ENCODE measurements at places on chromosomes 11 and 22.

DNA sequence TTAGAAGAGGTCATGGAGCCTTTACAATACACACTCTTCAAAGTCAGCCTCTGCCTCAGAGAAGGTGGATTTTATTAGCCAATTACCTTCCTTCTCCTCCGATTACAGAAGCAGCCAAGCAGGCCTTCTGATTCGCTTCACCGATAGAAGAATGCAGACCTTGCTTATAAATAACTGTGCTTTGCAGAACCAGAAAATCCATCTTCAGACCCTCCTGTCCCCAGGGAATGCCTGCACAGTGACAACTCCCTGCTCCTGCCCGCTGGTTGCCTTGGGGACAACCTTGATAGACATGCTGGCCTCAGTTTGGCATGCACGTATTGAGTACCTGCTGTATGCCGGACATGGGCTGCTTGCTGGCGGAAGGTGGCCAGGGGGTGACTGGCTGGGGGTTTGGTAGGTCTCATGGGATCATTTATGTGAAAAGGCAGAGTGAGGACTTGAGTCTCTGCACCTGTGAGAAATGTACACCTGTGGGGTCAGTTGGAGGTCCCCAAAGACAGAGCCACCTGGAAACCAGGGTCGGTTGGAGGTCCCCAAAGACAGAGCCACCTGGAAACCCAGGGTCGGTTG lies 1238.7 kb downstream of the BRD1 start:
- DNase-seq, result no peak

DNA sequence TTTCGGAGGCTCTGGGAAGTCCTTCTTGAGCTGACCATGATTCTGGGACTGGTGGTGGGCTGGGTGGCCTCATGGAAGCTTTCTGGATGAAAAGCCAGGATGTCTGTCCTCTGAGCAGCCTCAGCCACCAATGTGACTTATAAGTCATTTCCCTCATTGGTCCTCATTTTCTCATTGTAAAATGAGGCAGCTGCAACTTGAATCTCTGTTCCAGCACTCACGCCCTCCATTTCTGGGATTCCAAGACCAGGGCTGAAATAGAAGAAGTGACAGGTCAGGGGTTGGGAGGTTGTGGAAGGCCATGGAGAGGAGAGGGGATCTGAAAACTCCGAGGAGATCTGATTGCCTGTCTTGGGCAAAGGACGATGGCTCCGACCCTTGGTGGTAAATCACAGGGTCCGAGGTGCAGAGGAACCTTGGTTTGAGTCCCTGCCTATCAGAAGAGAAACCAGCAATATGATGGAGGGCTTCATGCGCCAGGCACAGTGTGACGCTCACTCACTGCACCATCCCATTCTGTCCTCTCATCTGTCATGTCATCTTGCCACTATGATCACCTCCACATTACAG lies 38.3 kb downstream of the TSPAN18 start:
- no peak for DNase-seq

GRCh38 chr11:36462321-36462720 lies 47.8 kb downstream of the TRAF6 start:
- no peak for DNase-seq

DNA sequence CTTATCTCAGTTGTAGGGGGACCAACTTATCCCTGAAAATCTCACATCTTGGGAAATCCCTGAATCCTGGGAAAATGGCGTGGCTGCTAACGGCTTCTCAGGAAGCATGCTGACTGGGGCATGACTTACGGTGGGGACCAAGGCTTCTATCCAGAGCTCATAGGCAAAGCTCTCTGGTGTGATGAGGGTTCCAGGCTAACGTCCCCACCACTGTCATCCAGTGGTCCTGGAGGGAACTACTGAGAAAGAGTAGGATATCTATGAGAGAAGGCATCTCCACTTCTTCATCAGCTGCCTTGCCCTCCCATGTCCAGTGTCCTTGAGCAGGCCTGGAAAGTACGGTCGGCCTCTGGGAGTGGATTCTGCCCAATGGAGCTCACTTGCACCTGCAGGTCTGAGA lies 210.4 kb upstream of the B3GAT1 start:
- DNase-seq, result no peak

DNA sequence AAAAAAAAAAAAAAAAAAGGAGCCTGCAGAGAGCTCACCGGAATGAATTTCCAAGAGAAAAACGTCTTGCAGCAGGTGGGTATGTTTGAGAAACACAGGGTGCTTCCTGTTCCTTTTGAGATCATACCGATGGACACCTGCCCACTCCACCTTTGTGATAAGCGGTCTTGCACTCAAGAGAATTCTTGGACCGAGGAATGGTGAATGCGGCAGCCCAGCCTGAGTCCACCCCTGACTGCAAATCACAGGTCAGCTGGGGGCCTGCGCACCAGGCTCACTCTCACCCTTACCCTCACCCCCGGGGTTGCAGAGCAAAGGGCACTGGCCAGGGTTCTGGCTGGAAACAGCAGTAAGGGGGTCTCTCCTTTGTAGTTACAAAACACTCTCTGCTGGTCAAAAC lies 16.8 kb upstream of the TEF start:
- no peak for DNase-seq

DNA sequence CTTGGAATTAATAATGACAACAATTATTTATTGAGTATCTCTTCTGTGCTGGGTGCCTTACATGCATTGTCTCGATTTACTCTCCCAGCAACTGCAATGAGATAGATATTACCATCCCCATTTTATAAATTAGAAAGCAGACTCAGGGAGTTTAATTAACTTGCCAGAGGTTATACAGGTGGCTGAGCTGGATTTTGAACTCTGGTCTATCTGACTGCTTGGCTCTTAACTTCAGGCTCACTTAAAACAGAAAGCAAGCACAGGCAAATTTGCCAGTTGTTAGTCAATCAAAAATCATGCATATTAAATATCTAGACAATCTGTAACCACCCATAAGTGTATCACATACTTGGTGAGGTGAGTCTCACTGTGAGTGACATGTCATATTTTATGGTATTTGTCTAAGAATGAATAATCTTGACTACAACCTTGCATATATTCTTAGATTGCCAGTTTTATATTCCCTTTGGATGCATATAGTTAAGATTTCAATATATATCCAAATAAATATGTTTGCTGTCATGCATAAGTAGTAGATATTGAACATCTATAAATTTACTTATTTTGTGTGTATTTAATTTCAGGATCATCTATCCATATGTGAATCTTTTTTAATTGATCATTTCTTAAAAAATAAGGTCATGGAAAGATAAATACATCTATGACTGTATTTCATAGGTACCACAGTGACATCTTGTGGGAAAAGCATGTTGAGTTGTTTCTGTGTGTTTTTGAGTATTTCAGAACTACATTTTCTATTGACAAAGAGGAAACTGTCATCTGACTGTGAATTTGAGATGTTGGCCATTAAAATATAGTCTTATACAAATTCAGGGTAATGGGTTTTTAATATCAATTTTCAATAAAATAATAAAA lies 112.0 kb upstream of the ARHGAP42 start:
- no peak for DNase-seq

All from stimulated activated naive CD8-positive, alpha-beta T cell treated with anti-CD3 and anti-CD28 coated beads, Interleukin-15, Interleukin-2, amounts not matched to agents 100 U/mL and 50 U/mL, for 24 hours (primary cell).